ENCODE measurements at places on chromosomes 13 and 19. TPM values are rescaled to one million over a fixed set of nuclear protein-coding genes. Genes with fewer than 3 reads are reported as not detected.
A peak's percentile ranks its signal among the peaks of the same experiment; 100 is the strongest.

DNA sequence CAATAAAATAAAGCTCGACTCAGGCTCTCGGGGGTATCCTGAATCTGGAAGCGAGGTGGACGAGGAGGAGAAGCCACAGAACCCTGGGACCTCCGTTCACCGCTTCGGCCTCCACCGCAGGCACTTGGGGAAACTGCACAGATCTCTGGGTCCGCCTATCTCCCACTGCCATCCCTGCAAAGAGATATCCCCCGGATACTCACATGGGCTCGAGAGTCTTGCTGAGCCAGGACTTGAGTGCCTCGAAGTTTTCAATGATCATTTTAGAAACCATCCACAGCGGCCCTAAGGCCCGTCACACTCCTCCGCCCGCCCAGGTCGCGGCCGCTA lies 589 bp downstream of the RBM26 start:
- DNase-seq, result no peak

The OSCAR gene
- 0.54 TPM for total RNA-seq

The KLK15 gene
- total RNA-seq, result not detected

- DNase-seq, result no peak
These were observed 5.8 kb upstream of the TLE5 start for GRCh38 chr19:3068071-3068470.

The UQCR11 gene
- 1,222 TPM for total RNA-seq

DNA sequence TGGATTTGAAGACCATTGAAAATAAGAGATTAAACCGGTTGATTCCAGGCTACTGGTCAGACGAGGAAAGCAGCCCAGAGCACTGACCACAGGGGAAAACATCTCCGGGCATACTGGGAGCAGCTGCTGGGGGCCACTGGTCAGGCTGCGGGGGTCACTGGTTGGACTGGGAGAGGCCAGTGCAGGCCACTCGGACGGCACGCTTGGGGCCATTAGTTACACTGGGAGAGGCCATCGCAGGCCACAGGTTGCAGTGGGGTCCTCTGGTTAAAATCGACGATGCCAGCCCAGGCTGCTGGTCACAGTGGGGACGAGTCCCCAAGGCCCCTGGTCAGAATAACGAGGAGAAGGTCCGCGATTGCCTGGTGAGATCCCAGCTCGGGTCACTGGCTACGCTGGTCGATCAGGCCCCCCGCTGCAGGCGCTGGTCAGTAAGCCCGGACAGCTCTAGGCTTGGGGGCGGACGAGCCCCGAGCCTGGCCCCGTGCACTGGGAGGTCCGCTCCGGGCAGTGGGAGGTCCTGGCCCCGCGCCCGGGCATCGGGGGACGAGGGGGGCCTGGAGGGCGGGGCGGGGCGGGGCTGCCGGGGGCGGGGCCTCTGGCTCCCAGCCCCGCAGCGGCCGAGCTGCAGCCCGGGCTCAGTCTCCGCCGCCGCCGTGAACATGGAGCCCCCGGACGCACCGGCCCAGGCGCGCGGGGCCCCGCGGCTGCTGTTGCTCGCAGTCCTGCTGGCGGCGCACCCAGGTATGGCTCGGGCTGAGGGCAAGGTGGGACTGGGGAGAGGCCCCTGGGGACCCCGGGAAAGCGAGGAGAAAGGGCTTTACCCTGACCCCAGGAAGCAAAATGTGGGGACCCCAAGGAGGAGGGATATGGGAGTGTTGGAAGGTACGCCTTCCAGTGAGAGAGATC lies at the start of gene BCAM:
BCAM (plus strand) TSS at position 641 of the 909 bp plus-strand sequence; CDS start at position 663, 22 bp downstream.
- DNase-seq, result peak; percentile 89

- no peak for DNase-seq
These were observed 60.0 kb upstream of the LRCH1 start for GRCh38 chr13:46492946-46493345.

DNA sequence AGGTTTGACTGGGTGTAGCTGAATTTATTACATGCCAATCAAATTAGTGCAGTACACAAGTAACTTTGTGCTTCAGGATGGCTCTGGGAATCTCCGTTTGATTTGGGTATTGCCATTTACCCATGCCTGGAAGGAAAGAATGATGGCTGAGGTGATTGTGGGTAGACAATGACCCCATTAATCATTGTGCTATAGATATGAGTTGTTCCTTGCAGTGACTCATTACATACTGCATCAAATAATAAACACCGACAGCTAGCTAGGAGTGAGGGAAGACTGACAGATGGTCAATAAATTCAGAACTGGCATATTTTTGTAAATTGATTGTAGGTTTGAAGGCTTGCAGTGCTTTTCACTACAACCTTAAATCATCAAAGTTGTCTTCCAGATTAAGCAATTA lies 1069.5 kb downstream of the DIAPH3 start:
- no peak for DNase-seq

- no peak for DNase-seq
These were observed 67.2 kb downstream of the SPACA7 start for GRCh38 chr13:112443191-112443994.

GRCh38 chr19:5123646-5124045 lies 154.7 kb downstream of the KDM4B start:
- no peak for DNase-seq

- DNase-seq, result no peak
These were observed 10.0 kb downstream of the COMP start for GRCh38 chr19:18781047-18781600.

- no peak for DNase-seq
These were observed 23.6 kb downstream of the TUBA3C start for GRCh38 chr13:19158006-19158405.

- no peak for DNase-seq
These were observed 179.0 kb downstream of the LACC1 start for GRCh38 chr13:44058624-44059215.

- DNase-seq, result no peak
These were observed 3.4 kb downstream of the ZNF430 start for GRCh38 chr19:21023901-21024300.

The C19orf81 gene
- 2.5 TPM for total RNA-seq

DNA sequence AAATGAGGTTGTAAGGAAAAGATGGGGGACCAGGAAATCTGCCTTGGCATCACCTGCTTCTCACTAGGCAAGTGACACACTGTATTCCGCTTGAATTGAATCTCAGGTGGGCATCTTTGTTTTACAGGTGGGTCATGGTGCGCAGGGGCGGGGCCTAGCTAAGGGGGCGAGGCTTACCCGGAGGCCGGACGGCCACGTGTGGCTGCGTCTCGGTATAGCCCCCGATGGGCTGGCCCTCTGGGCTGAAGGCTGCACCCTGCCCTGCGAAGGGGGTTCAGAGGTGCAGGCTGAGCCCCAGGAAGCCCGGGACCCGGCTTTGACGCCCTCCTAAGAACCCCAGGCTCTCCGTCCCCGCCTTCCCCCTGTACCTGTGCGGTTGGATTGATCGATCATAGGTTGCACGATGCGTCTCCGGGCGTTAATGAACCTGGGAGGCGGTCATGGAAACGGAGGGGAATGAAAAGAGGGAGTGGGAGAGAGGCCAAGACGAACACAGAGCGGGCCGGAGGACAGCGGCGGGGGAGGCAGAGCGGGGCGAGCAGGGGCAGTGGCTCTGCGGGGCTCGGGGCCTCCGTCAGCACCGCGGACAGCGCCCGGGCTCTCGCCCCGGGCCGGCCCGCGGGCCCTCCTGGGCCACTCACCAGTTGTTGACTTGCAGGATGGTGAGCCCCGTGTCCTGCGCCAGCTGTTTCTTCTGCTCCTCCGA lies 12.5 kb downstream of the MEIS3 start:
- no peak for DNase-seq

The APOC4 gene
- not detected for total RNA-seq

GRCh38 chr19:50547385-50548190 lies 20.6 kb downstream of the LRRC4B start:
- no peak for DNase-seq

DNA sequence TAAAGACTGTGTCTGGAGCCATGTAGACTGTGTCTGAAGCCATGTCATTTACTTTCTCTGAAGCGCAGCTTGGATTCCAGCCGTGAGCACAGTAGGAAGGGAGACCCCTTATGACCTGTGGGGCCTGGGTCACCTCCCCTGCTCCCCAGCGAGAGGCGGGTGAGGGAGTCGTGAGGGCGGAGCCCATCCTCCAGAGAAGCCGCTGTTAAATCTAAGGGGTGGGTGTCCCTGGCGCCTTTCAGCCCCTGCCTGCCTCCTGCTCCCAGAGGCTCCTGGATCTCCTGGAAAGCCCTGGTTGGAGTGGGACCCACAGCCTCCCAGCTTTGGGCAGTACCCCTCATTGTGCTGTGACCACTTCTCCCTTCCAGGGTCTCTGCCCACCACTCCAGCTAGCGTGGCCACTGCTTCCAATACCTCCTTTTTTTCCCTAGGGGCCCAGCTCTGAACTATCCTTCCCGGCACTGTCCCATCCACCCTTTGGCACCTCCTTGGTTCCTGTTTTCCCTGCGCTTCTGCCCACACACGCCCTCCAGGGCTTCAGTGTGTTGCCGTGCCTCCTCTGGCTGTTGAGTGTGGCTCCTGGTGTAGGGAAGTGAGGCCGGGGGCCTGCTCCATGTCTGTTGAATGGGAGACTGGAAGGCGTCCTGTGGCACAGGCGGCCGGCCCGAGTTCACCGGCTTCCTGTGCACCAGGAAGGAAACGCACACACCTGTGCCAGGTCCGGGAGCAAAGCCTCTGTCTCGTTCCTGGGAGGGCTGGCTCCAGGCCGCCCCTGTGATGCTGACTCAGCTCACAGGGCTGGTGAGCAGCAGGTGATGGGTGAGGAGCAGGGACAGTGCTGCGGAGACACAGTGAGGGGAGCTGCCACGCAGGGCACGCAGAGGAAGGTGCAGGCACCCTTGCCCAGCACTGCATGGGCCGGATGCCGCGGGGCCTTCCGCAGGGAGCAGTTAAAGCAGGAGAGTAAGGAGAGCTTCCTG lies 29.4 kb downstream of the ATP4B start:
- no peak for DNase-seq

DNA sequence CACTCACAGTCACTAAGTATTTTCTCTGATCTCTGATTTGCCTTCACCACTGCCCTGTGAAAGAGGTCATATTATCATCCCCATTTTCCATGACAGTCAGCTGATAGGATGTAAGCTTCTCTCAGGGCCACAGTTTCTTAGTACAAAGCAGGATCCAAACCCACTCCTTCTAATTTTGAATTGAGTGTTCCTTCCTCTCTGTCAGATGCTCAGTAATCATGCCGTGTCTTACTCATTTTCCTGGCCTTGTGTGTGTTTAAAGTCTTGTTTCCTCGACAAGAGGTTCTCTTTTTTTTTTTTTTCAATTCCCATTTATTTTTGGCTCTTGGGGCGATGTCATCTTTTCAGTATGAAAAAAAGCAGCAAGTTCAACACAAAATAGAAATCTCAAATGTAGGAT lies 72.3 kb downstream of the NAA16 start:
- no peak for DNase-seq

- DNase-seq, result peak; percentile 83
These were observed 2.1 kb upstream of the PCDH8 start for GRCh38 chr13:52850396-52851136.

GRCh38 chr13:71306821-71307220 lies 560.2 kb downstream of the DACH1 start:
- DNase-seq, result no peak

Data from Right ventricle myocardium superior (tissue), 1 donor.